BJ (cell line): ENCODE measurements at places on chromosomes 7 and 10. TPM values are rescaled to one million over a fixed set of nuclear protein-coding genes. Genes with fewer than 3 reads are reported as not detected.

GPER1 gene
- 2.1 and 3.1 TPM in 2 replicates for polyA plus RNA-seq

METTL27 gene
- polyA plus RNA-seq, result 1.1 and 1.5 TPM in 2 replicates

NUDCD3 gene
- polyA plus RNA-seq, result 78.2 and 82.8 TPM in 2 replicates

ETV1 gene
- 4.1 and 5.4 TPM in 2 replicates for polyA plus RNA-seq

FZD1 gene
- 3.9 and 4.5 TPM in 2 replicates for polyA plus RNA-seq

KIF11 gene
- polyA plus RNA-seq, result 4.3 and 9.2 TPM in 2 replicates

DNA sequence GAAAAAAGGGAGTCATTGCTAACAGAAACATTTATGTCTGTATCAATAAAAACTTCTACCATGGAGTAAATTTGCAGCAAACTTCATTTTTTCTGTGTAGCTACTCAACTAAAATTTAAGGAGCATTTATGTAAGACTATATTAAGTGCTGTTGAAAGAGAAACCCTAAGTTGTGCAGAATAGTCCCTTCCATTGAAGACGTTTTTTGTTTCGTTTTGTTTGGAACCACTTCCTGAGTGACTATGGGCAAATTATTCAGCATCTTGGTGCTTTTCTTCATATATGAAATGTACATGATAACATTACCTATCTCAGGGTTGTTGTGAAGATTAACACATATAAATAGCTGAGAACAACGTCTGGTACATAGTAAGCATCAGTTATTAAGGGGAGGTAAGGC lies 24.3 kb downstream of the SEM1 start:
- no peak for DNase-seq

GRCh38 chr7:39526666-39527065 lies 39.5 kb upstream of the YAE1 start:
- DNase-seq, result no peak

GRCh38 chr10:69974551-69975155 lies 78.0 kb upstream of the MACROH2A2 start:
- DNase-seq, result peak; percentile 97

DNA sequence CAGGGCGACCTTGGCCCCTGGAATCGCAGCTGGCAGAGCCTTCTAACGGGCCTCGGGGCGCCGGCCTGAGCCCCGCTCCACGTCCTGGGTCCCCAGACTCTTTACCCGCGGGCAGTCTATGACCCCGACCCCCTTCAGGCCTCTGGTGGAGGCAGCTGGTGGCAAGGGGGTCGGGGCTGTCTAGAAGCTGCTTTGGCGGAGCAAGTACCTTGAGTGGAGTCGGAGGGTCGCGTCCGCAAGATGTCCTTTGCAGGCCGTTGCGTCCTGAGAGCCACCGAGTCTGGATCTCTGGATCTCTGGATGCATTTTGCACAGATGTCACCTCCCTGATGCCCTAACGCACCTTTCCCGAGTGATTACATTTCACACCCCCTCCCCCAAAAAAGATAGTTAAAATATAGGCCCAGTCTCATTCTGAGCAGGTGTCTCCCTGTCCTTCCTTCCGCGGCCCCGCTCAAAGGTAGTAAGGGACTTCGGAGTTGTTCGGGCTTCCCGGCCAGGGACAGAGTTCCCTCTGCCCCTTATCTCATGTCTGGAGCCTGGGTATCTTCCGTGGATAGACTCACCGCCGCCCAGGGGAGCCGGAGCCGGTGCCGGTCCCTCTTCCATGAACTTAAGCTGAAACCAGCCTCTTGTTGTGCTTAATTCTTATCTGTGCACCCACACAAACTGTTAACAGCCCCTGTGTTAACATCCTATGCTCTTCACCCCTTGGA lies 457 bp downstream of the ACADSB start:
- no peak for DNase-seq

GRCh38 chr7:78635026-78635793 lies 818.3 kb downstream of the MAGI2 start:
- DNase-seq, result no peak

DNA sequence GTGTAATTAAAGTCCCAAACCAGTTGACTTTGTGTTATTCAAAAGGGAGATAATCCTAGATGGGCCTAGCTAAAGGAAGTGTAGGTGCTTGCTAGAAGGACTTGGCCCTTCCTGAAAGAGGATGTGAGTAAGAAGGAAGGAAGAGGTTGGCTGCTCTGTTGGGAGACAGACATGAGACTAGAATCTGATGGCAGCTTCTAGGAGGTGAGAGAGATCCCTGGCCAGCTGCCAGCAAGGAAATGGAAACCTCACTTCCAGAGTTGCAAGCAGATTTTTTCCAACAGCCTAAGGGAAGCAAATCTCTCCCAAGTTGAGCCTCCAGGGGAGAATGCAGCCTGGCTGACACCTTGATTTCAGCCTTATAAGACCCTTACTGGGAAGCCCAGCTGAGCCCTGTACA lies 368.4 kb upstream of the ZMIZ1 start:
- DNase-seq, result no peak

GRCh38 chr7:147304376-147304775 lies 1187.8 kb downstream of the CNTNAP2 start:
- DNase-seq, result no peak

DNA sequence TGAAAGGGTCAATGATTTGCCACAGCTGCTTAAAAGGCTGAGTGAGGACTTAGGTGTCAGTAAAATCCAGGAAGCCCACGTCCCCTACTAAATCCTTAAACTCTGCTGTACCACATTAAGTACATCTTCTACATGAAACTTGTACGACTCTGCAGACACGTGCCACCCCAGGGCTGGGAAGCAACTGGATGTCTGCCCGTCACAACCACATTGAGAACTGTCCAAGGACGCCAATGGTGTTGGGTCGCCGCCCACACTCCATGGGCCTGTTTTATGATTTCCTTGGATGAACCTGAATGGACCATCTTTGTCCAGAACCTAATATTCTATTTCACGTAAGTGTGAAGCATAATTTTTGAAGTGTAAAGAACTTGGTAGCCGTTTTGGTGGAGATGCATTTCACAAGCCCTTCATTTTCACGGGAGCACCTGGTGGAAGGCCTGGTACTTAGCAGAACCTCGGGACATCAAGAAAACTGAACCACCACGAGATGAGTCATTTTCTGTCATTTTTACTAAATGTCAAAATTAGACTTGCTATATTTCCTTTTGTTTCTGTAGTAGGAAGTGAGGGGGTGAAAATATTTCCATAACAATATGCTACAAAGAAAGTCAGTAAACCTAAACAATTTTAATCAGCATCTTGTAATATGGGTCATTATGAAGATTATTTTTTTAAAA lies 134.9 kb downstream of the SFMBT2 start:
- DNase-seq, result no peak

DNA sequence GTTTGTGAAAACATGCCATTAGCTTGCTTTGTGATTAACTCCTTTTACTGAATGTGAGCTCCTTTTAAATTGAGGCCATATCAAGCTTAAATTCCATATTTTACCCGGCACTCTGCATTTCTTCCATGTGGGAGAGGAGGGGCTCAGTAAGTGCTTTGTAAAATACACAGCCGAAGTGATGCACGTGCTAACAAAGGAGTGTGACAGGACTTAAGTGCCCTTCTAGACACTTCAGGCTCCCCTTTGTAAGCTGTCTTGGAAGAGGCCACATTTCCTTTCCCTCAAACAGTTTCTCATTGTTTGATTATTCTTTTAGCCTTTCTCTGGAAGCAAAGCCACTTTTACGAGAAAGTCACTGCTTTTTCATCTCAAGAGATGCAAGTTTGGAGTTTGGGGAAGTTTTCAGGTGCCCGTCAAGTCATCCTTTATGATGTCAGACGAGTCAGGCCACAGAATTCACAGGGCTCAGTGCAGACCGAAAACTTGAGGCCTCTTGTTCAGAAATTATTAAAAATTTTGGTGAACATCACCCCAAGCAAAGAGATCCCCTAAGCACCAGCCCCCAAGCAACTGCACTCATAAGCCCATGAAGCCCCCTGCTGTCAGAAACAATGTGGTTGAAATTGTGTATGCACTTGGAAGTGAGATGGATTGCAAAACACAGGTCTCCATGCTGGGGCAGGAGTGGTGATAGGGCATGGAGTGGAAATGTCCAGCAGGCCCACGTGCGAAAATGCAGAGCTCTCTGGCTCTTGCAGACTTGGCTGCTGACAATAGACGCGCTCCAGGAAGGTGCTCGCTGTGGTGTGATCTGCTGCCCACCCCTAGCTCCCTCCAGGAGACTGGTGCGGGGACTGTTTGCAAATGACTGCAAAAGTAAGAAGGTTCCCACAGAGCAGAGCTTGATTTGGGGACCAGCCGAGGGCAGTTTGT lies 11.5 kb downstream of the IKZF1 start:
- no peak for DNase-seq

DNA sequence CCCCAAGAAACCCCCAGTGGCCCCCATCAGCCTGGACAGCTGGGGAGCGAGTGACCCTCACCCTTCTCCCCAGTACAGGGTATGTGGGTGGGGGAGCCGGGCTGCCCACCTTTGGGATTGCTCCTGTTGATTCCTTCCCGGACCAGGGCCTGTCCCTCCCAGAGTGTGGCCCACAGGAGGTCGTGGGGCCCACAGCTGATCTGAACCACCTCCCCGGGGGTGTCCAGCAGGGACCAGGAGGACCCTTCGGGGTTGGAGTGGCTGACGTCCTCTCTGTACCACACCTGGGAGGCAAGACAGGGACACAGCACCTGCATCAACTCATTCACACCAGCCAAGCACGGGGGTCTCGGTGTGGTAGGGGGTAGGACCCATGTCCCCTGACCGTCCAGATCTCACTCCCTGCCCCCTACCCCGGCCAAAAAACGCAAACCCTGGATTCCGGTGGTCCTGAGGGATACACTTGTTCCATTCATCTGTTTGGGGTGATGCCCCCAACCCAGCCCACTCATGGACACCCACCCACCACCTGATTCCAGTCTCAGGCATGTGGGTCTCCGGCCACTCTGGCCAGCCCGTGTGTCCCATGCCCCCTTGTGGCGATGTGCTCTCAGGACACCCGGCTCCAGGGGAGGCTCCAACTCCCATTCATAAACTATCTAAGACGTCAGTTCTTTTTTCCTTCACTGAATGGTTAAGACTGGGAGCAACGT lies 10.9 kb downstream of the TECPR1 start:
- no peak for DNase-seq

GRCh38 chr7:25860275-25861163 lies 291.5 kb upstream of the NFE2L3 start:
- no peak for DNase-seq

DNA sequence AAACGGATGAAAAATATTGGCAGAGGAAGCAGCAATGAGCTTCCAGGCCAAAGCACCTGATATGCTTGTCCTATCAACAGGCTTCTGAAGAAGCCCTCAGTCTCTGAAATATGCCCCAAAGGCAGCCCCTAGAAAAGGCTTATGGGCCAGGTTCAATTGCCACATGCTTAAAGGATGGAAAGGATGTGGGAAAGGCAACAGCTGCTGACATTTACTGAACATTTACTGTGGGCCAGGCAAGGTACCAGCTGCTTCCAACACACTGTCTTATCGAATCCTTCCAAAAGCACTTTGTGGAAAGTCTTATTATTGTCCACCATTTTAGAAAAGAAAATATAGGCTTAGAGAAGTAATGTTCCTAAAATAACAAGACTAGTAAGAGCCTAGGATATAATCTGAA lies 56.5 kb downstream of the DOCK4 start:
- DNase-seq, result no peak

DNA sequence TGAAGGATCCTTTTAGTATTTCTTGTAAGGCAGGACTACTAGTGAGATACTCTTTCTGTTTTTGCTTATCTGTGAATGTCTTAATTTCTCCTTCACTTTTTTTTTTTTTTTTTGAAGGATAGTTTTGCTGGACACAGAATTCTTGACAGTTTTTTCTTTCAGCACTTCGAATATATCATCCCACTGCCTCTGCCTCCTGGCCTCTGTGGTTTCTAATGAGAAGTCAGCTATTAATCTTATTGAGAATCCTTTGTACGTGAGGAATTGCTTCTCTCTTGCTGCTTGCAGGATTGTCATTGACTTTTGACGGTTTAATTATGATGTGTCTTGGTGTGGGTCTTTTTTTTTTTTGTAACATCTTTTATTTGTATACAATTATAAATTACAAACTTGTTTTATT lies 12.6 kb upstream of the WAC start:
- no peak for DNase-seq

DNA sequence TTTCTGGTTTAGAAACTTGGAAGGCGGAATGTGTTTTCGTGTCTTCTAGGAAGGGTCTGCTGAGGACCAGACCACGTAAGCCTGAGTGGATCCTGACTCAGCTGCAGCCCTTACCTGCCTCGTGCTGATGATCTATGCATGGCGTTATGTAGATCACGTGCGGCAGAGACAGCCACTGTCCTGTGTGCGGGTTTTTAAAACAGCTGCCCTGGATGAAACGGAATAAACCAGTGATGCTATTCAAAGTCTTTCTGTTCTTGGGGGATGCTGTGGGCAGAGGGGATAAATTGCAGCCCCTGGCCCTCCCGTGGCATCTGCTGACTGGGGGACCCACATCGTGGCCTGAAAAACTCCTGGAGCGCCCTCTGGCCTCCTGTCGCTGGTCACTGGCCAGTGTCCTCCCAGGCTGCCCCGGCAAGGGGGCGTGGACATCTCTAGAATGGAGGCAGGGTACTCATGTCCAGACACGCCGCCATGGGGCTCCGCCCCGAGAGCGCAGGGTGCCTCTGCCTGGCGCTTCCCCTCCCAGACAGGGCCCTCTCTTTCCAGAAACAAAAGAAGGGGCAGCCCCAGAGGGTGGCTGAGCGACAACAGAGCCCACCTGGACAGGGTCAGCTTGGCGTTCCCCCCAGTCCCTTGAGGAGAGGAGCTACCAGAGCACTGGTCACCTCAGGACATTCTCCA lies 13.2 kb downstream of the ALKBH4 start:
- no peak for DNase-seq

DNA sequence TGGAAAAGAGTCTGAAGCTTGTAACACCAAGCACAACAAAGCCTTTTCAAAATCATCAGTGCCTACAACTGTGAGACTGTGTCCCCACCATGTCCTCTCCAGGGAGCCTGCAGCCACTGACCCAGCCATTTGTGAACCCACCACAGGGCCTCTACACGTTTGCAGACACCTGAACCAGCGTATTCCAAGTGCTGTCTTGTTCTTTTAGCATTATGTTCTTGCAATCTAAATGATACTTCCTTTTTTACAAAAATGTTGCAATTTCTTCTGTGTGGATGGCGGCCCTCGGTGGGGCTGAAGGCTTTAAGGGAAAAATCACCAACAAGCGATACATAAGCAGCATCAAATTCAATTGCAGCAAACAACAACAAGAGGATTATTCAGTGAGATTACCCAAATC lies 403.2 kb upstream of the MGMT start:
- DNase-seq, result no peak

DNA sequence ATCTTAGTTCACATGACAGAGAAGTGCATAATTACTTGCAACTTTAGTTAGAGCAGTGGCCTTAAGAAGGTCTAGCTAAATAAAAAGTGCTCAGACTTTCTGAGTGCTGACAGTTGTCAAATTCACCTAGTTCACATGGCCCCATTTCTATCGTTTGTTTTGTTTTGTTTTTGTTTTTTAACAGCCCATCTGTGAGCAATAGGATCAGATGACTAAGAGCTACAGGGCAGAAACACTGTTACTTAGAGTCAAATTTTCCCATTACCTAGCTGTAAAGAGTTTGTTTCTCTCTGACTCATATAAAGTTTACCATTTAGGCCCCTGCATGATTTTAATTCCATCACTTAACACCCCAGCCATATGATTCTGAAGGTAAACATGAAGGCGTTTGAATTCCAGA lies 18.8 kb downstream of the CAV1 start:
- peak; percentile 65 for DNase-seq
